ENCODE measurements at places on chromosomes 4 and X. TPM values are rescaled to one million over a fixed set of nuclear protein-coding genes. Genes with fewer than 3 reads are reported as not detected.

Gene ATOH1
- total RNA-seq, result not detected

DNA sequence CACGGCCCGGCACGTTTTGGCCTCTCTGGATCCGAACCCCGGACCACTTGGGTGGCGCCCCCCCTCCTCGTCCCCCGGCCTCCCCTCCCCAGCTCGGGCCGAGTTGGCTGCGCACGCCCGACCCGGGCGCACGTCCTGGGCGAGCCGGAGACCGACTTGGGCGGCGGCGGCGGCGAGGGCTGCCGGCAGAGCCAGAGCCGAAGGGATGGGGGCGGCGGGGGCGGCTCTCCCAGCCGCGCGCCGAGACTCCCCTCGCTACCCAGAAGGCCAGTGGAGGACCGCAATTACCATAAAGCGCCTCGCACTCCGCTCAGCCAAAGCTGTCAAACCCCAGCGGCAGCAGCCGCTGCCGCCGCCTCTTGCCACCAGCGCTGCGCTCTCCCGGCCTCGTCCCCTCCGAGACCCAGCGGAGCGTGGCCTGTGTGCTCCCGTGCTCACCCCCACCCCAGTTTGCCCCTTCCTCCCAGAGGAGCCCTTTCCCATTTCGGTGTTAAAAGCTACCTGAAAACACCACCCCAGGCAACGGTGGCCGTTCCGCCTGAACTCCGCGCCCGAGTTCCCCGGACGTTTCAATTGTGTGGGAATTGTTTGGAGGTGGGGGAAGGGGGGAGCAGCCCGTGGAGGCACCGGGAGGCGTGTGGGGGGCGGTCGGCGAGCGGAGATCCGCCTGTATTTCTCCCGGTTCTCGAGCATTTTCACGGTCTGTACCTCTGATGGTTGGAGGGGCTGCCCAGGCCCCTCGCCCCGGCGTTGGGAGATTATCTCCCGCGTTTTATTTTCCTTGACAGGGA lies 701 bp upstream of the BCOR start:
- no peaks in the 10 kb centered on the region for H3K27me3 ChIP-seq
- H3K27ac ChIP-seq, result peak overlapping the region; percentile 46
- peak; percentile 49 for DNase-seq

GRCh38 chr4:145842224-145842887 lies 96.3 kb downstream of the ZNF827 start:
- peaks cover 21% of the 10 kb centered on the region for H3K36me3 ChIP-seq
- H3K4me3 ChIP-seq, result no peak overlapping the region
- H3K27ac ChIP-seq, result no peak overlapping the region
- H3K4me1 ChIP-seq, result peaks cover 7% of the 10 kb centered on the region
- no peak for DNase-seq

Gene NIPAL1
- 0.45 TPM for total RNA-seq

Gene CCDC160
- total RNA-seq, result not detected

- DNase-seq, result no peak
- no peak overlapping the region for H3K27ac ChIP-seq
- H3K4me3 ChIP-seq, result no peak overlapping the region
- no peaks in the 10 kb centered on the region for H3K36me3 ChIP-seq
- peaks cover 11% of the 10 kb centered on the region for H3K27me3 ChIP-seq
These were observed 17.5 kb upstream of the PPP2R2C start for GRCh38 chr4:6489927-6490326.

DNA sequence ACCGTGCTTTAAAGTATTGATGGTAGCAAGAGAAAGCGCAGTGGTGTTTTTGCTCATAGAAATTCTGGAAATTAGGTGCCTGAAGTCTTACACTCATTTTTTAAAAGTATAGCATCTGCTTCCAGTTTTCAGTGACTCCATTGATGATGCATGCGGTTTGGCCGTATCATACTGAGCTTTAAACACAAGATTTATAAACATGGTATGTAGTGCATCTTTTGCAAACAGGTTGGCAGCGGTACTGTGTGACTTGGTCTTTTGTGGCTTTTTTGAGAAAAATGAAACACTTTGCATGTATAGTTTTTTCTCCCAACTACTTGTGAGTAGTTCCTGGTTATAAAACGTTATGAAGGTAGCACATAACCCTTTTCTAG lies 2.0 kb downstream of the DDX3X start:
- H3K27me3 ChIP-seq, result no peaks in the 10 kb centered on the region
- H3K27ac ChIP-seq, result peak overlapping the region; percentile 98
- no peak for DNase-seq
- H3K4me1 ChIP-seq, result peaks cover 22% of the 10 kb centered on the region
- H3K36me3 ChIP-seq, result peaks cover 29% of the 10 kb centered on the region

Gene IL9R
- 0.69 TPM for total RNA-seq

Measured in CD4-positive, alpha-beta T cell (primary cell).